NCI-H526 (cell line): ENCODE measurements at places on chromosomes 1 and 21.

DNA sequence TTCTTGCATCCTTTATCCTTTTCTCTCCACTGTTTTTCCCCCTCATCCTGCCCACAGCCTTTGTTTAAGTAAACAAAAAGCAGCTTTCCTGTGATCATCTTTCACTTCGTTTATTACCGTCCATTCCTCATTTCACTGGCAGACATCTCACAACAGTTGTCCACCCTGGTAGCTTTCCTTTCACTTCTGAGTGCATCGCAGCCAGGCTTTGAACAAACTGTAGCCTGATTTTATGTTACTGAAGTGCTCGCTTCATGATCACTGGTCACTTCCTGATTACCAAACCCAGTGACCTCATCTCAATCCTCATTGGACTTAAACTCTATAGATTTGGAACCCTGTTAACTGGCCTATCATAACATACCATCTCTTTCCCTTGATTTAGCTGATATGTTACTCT lies 67.7 kb downstream of the SDCCAG8 start:
- peak; percentile 64 for DNase-seq

GRCh38 chr1:4118746-4119515 lies 218.9 kb upstream of the C1orf174 start:
- DNase-seq = no peak

GRCh38 chr1:3393987-3394920 lies 60.2 kb upstream of the ARHGEF16 start:
- DNase-seq = no peak

- DNase-seq = no peak
These were observed 419.6 kb downstream of the RWDD3 start for GRCh38 chr1:95653618-95654017.

DNA sequence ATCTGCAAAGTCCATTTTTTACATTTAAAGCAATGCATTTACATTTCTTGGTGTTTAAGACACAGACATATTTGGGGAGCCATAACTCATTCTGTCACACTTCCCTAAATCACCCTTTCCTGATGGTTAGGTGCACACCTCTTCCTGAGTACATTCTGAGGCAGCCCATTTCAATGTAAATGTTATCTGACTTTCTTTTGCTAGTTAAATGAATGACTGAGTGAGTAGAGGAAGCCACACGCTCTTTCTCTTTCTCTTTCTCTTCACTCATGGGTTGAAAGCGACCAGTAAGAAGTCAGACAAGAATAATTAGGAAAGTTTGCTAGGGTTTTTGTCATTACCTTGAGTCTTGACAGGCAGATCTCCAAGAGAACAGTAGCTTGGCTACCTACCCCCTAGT lies 143.1 kb downstream of the S1PR1 start:
- DNase-seq = no peak

- DNase-seq = peak; percentile 82
These were observed 20.4 kb upstream of the GNG12 start for GRCh38 chr1:67853704-67854103.

- DNase-seq = no peak
These were observed 74.9 kb upstream of the CDC42BPA start for GRCh38 chr1:227392984-227393764.

GRCh38 chr1:28282426-28283407 lies 23.4 kb downstream of the SESN2 start:
- DNase-seq = no peak

GRCh38 chr21:31604591-31605190 lies 54.8 kb upstream of the SOD1 start:
- peak; percentile 55 for DNase-seq

DNA sequence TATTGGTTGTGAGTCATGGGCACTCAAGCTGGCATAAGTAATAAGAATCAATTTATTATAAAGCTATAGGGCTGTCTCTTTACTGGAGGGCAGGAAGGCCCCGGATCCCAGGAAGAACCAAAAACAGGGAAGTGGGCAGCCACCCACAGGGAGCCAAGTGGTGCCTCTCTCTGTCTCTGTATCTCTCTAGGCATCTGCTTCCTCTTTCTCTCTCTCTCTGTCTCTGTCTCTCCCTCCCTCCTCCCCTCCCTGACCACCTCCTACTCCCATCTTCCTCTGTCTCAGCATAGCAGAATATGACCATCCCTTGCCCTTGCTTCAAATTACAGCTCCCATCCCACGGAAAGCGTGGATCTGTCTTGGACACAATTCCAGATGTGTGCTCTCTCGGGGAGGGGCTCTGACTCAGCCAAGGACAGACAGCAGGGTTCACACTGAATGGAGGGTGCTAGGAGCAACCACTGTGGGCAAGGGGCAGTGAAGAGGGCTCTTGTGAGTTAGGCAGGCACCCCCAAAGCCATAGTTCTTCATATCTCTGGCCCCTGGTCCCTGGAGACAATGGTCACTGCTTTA lies 80.4 kb upstream of the LPGAT1 start:
- no peak for DNase-seq

GRCh38 chr1:35220976-35221375 lies 28.0 kb upstream of the SFPQ start:
- no peak for DNase-seq

GRCh38 chr1:246417152-246417812 lies 89.8 kb downstream of the SMYD3 start:
- DNase-seq = no peak

GRCh38 chr1:86714159-86714558 lies 9.8 kb downstream of the SH3GLB1 start:
- DNase-seq = no peak

GRCh38 chr1:161427733-161428516 lies 60.2 kb upstream of the CFAP126 start:
- no peak for DNase-seq

- DNase-seq = no peak
These were observed 445.1 kb downstream of the AJAP1 start for GRCh38 chr1:5099558-5099957.

DNA sequence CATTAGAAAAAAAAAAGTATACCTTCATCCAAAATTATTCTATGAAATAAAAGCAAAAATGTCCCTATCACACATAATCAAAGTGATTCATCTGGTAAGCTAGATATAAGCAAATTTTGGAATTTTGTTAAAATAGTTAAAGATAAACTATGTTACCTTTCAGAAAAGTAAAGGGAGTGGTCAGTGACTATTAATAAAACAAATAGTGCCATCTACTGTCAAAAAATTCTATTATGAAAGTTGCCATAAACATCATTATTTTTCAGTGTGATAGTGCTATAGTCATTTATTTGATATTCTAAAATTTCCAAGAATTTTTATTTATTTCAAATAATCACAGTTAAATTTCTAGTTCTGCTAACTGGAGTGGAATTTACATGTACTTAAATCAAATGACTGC lies 803.7 kb downstream of the KCNT2 start:
- DNase-seq = no peak

DNA sequence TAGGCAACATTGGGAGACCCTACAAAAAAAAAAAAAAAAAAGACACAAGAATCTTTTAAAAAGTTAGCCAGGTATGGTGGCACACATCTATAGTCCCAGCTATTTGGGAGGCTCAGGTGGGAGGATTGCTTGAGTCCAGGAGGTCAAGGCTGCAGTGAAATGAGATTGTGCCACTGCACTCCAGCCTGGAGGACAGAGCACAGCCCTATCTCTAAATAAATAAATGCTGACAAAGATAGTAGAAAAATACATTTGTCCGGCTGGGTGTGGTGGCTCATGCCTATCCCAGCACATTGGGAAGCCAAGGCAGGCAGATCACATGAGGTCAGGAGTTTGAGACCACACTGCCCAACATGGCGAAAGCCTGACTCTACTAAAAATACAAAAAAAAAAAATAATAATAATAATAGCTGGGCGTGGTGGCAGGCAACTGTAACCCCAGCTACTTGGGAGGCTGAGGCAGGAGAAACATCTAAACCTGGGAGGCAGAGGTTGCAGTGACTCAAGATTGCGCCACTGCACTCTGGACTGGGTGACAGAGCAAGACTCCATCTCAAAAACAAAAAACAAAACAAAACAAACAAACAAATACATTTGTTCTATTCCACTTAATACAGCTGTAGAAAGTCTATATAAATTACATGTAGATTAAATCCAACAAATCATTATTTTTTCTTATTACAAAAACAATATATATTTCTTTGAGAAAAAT lies 48.5 kb downstream of the PHACTR4 start:
- no peak for DNase-seq

GRCh38 chr1:75074831-75075395 lies 59.3 kb upstream of the LHX8 start:
- DNase-seq = no peak

GRCh38 chr21:36079010-36079649 lies 9.3 kb downstream of the CBR1 start:
- no peak for DNase-seq

DNA sequence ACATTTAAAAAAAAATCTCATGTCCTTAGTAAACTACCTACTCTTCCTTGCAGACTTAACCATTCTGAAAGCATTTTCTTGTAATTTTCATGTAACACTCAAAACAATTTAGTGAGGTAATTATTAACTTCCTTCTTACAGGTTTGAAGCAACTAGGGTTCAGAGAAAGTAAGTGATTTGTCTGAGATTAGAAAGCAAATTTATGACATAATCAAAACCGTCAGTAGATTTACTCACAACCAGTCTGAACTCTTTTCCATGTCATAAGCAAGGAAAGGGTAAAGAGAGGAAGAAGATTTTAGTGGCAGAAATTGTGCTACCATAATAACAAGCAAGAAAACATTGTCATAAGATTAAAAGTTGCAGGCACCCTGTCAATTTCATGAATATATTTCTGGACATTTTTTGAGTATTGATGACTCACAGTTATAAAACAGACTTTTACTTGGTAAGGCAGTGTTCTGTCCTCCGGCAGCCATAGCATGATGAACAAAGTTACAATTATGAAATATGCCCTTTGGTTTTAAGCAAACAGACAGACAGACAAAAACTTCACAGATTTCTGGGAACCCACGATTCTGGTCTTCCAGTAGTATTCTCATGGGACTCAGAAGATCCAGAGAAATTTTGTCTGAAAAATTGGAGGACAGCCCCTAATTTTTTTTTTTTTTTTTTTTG lies 707.2 kb downstream of the RWDD3 start:
- DNase-seq = no peak

DNA sequence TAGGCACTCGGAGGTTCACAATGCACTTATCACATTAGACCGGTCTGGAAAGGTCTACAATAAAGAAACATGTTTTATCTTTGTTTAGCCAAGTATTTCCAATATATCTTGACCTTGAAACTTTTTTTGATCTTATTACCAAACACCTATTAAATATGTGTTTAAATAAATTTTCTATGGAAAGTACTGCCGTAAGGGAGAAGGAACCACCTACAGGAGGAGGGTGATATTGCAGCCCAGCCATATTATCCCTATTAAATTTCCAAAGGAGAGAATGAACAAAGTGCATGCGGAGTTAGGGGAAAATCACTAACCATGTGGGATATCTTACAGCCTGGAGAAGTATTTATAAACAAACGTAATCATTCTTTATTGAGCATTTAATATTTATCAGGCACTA lies 14.5 kb downstream of the BRINP2 start:
- DNase-seq = peak; percentile 64

GRCh38 chr1:89191314-89191713 lies 7.4 kb downstream of the GBP4 start:
- no peak for DNase-seq

DNA sequence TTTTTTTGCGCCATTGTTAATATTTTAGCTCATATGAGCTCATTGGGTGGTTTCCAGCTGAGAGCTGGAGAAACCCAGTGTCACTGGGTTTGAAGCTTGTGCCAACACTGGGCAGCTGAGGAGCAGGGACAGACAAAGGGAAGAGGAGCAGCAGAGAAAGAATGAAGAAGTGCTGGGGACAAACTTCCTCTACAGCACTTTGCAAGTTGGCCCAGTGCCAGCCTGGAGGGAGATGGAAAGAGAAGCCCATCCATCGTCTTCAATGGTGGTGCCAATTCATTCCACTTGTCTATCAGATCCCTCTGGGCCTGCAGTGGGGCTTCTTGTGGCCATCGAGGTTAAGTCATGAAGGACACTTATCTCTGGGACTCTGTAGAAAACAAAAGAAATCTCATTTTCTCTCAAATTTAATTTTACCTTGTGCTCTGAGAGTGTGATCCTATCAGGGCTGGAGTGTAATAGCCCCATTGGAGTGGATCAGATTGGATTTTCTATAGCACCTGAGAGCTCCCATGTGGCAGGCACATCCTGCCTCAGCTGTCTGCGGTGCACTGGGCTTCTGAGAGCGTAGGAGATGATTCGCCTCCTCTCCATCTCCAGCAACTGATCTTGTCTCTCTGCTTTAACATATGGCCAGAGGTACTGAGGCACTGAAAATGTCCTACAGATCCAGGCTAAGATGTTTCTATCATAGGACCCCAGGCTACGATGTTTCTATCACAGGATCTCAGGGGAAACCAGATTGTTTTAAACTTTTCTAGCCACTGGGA lies 114.7 kb downstream of the TNR start:
- DNase-seq = no peak

DNA sequence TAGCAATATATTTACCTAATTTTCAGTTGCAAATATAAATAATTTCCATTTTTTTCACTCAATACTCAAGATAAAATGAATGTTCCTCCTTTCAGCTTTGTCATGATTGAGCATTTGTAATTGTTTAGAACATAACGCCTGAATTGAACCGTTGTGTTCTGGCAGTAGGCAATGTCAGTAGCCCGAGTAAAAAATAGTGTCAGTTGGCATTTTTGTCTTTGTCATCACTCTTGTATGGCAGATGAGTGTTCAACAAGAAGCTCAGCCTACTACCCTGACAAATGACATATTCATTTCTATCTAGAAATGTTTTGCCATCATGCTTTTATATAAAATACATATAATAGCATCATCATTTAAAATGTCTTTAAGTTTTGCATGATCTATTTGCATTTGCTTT lies 691.4 kb upstream of the NCAM2 start:
- no peak for DNase-seq

DNA sequence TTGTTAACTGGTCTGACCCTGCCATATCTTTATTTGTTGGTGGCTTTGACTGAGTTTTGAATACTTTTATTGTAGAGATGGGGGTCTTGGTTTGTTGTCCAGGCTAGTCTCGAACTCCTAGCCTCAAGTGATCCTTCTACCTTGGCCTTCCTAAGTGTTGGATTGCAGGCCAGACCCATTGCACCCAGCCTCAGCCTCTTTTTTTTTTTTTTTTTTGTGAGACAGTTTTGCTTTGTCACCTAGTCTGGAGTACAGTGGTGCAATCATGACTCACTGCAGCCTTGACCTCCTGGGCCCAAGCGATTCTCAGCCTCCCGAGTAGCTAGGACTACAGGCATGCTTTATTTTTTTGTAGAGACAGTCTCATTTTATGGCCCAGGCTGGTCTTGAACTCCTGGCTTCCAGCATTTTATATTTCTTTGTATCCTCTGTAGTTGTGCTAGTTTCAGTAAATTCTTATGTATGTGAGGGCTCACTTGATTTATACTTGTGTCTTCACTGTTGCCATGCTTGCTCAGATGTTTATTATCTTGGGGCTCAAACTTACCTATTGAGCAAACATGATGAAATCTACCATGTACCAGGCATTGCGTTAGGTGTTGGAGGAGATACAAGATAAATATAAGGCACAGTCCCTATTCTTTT lies 24.1 kb downstream of the THRAP3 start:
- DNase-seq = no peak

DNA sequence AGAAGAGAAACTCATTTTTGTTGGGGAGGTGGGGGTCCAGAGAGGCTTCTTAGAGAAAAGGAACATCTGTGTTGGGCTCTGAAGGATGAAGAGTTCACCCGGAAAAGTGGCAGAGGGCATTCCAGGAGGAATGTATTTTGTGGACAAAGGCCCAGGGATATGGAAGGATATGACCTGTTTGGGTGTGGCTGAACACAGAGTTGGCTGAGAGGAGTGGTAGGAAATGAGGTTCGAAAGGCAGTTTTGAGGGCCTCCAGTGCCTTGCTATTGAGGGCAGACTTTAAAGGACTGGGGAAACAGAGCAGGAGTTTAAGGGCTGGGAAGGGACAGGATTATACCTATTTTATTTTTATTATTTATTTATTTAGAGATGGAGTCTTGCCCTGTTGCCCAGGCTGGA lies 27.3 kb upstream of the WASF2 start:
- no peak for DNase-seq
